H1 (cell line): ENCODE measurements at places on chromosomes 6 and 20. TPM values are rescaled to one million over a fixed set of nuclear protein-coding genes. Genes with fewer than 3 reads are reported as not detected.

GRCh38 chr20:3237011-3237957, 1.7 kb downstream of the SLC4A11 start:
- H3K27me3 ChIP-seq: peaks cover 40% of the 10 kb centered on the region
- no peak for DNase-seq
- peaks cover 19% of the 10 kb centered on the region for H3K4me1 ChIP-seq
- H3K4me3 ChIP-seq: peak overlapping the region; percentile 47

- H3K27me3 ChIP-seq: no peaks in the 10 kb centered on the region
- H3K27ac ChIP-seq: no peak overlapping the region
- H3K4me1 ChIP-seq: peaks cover 3% of the 10 kb centered on the region
- H3K36me3 ChIP-seq: no peaks in the 10 kb centered on the region
- no peak overlapping the region for H3K4me3 ChIP-seq
These were observed 5.7 kb downstream of the ELOVL5 start for GRCh38 chr6:53343092-53343491.

DNA sequence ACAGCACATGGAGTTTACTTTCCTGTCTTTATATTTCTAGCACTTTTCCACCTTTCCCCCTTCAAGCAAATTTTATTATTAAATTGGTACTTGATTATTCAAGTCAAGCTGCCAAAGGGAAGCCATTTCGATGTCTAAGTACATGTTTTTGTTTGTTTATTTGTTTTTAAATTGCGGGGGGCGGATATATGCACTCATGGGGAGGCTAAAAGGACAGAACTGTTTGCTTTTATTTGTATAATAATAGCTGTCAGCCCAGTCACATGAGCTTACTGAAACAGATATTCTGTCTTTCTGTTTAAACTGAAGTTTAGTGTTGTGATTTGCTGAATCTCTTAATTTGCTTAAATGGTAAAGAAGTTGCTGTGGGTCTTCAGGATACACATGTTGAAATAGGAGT, 49.6 kb upstream of the PLCG1 start:
- no peak overlapping the region for H3K27ac ChIP-seq
- H3K4me1 ChIP-seq: no peaks in the 10 kb centered on the region
- H3K36me3 ChIP-seq: peaks cover 16% of the 10 kb centered on the region

DNA sequence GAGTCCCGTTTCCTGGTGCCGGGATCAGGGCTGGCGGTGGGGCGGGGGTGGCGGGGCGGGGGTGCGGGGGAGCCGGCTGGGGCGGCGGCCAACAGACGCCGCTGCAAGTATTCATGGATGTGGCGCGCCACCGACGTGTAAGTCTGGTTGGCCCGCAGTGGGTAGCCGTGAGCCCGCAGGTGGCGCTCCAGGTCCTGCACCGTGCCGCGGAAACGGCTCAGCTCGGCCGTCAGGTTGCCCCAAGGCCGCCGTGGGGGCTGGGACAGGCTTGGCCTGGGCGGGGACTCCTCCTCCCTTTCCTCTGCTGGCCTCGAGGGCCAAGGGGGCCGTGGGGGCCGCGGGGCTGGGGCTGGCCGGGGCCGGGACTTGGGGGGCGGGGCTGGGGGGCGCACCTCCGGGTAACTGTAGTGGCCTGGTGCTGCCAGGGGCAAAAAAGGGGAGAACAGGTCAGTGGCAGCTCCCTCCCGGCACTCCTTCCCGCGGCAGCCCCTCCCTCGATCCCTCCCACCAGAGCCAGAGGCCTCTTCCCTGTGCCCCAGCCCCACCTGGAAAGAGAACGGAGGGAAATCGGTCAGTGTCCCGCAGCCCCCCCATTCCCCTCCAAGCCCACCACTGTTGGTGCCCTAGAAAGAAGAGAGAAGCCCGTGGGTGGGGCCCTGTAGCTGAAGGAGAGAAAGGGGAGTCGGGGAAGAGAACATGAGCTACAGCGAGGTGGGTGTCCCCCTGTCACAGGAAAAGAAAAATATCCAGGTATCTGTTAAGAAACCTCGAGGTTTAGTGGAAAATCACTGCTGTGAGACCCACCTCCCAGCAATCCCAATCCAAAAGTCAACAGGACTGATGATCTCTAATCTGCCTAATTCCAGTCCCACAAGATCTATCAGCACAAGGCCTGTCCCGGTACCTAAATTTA, 21.3 kb downstream of the TNXB start:
- H3K36me3 ChIP-seq: no peaks in the 10 kb centered on the region
- H3K4me1 ChIP-seq: no peaks in the 10 kb centered on the region
- peak; percentile 73 for DNase-seq
- H3K4me3 ChIP-seq: peak overlapping the region; percentile 12
- no peak overlapping the region for H3K27ac ChIP-seq
- H3K27me3 ChIP-seq: peaks cover 12% of the 10 kb centered on the region

- no peak overlapping the region for H3K27ac ChIP-seq
- no peaks in the 10 kb centered on the region for H3K4me1 ChIP-seq
- no peaks in the 10 kb centered on the region for H3K27me3 ChIP-seq
- H3K4me3 ChIP-seq: no peak overlapping the region
- H3K36me3 ChIP-seq: no peaks in the 10 kb centered on the region
These were observed 208.8 kb upstream of the SUPT3H start for GRCh38 chr6:45586216-45587171.

The KCNG1 gene
- total RNA-seq: 16.0 and 17.2 TPM in 2 replicates

DNA sequence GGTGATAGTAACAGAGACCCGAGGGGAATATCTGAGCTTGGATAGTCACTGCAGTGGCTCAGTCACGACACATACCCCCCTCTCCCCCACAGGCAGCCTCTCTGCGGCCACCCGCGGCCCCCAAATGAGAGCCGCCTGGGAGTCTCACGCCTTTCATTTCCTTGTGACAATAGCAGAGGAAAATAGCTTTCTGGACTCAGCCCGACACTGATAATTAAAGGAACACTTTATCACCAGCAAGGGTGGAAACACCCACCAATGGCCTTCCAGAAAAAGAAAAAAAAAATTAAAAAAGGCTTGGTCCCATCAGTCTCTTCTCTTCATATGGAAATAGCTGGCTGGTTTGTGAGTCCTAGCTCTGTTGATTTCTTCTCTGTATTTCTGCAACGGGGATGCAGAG, 35.1 kb upstream of the KCNG1 start:
- no peaks in the 10 kb centered on the region for H3K27me3 ChIP-seq
- H3K4me3 ChIP-seq: no peak overlapping the region
- no peak overlapping the region for H3K27ac ChIP-seq
- no peaks in the 10 kb centered on the region for H3K4me1 ChIP-seq

The SLC25A27 gene
- 8.4 and 9.5 TPM in 2 replicates for total RNA-seq
